Lower lobe of right lung (tissue), 2 donors: ENCODE measurements at places on chromosomes 4 and X. TPM values are rescaled to one million over a fixed set of nuclear protein-coding genes. Genes with fewer than 3 reads are reported as not detected.
A peak's percentile ranks its signal among the peaks of the same experiment; 100 is the strongest.

Gene RAB40A
- 0.53 TPM for total RNA-seq

Gene TNIP3
- total RNA-seq = 0.95 TPM

Gene CD38
- 8.5 TPM for total RNA-seq

Gene RAB33A
- total RNA-seq = 0.59 TPM

Gene MAP7D3
- 8.2 TPM for total RNA-seq

GRCh38 chr4:31043382-31044062 is 323.4 kb downstream of the PCDH7 start:
- H3K27ac ChIP-seq = no peak overlapping the region
- H3K27me3 ChIP-seq = no peaks in the 10 kb centered on the region
- H3K4me3 ChIP-seq = no peak overlapping the region
- DNase-seq = no peak

DNA sequence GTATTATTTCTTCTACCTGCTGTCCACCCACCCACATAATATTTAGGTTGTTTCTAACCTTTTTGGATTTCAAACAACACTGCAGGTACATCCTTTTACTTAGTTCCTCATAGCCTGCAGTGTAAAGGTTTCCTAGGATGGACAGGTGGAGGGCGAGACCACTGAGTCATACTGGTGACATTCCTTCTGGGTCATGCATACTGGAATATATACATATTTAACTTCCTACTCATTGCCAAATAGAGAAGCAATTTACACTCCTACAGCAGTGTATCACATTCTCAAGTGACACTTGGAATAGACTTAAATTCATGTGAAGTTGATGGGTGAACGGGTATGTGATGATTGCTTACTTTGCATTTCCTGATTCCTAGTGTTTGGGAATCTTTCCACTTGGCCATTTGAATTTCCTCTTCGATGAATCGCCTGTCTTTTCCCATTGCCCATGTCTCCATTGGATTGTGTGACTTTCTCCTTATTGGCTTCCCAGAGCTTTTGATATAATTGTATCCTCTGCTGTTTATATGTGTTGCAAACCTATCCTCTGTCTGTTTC is 8.2 kb upstream of the PPP2R2C start:
- no peaks in the 10 kb centered on the region for H3K4me1 ChIP-seq
- H3K27me3 ChIP-seq = peaks cover 23% of the 10 kb centered on the region
- no peak overlapping the region for H3K4me3 ChIP-seq
- no peak overlapping the region for H3K27ac ChIP-seq
- DNase-seq = no peak

- DNase-seq = no peak
- H3K4me1 ChIP-seq = no peaks in the 10 kb centered on the region
- no peak overlapping the region for H3K4me3 ChIP-seq
- H3K27ac ChIP-seq = no peak overlapping the region
Measured at GRCh38 chr4:48796927-48797679, 17.0 kb upstream of the FRYL start.

DNA sequence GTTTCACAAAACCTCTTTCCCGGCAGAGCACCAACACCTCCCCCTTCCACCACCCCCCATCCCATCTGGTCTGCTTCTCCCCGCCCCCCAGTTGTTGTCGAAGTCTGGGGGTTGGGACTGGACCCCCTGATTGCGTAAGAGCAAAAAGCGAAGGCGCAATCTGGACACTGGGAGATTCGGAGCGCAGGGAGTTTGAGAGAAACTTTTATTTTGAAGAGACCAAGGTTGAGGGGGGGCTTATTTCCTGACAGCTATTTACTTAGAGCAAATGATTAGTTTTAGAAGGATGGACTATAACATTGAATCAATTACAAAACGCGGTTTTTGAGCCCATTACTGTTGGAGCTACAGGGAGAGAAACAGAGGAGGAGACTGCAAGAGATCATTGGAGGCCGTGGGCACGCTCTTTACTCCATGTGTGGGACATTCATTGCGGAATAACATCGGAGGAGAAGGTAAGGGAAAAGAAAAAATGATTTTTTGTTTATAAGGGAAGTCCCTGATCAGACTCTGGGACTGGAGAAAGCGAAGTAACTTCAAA is at the start of gene PDGFRA:
TSS of gene PDGFRA (plus strand) at position 333 of the 541 bp plus-strand sequence. CDS start 29,476 bp downstream, outside the sequence.
- no peak for DNase-seq
- peak within 1 kb of the TSS; percentile 73 for H3K27ac ChIP-seq
- peaks cover 76% of the 10 kb centered on the region for H3K4me1 ChIP-seq
- peaks cover 88% of the 10 kb centered on the region for H3K27me3 ChIP-seq

DNA sequence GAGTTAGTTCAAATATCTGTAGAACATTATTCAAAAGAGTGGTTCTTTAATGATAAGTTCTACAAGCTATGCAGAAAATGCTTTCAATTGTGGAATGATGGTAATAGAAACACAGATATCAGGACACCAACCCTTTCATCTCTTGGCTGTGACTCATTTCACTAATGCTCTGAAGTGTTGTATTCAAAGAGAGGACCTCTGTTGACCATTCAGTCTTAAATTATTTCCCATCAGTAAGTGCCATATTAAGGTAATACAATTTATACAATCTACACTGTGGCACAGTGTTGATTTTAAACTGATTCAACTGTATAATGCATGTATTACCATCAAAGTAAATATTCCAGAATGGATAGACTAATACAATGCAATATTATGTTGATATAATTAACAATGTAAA is 289.0 kb upstream of the ADGRL3 start:
- no peak for DNase-seq
- no peak overlapping the region for H3K27ac ChIP-seq
- H3K36me3 ChIP-seq = no peaks in the 10 kb centered on the region
- H3K4me3 ChIP-seq = no peak overlapping the region
- H3K27me3 ChIP-seq = no peaks in the 10 kb centered on the region
